T-cell (primary cell): ENCODE measurements at places on chromosomes 3 and 15. TPM values are rescaled to one million over a fixed set of nuclear protein-coding genes. Genes with fewer than 3 reads are reported as not detected.

Gene LIPH
- total RNA-seq: not detected

Gene AGTR1
- not detected for total RNA-seq

DNA sequence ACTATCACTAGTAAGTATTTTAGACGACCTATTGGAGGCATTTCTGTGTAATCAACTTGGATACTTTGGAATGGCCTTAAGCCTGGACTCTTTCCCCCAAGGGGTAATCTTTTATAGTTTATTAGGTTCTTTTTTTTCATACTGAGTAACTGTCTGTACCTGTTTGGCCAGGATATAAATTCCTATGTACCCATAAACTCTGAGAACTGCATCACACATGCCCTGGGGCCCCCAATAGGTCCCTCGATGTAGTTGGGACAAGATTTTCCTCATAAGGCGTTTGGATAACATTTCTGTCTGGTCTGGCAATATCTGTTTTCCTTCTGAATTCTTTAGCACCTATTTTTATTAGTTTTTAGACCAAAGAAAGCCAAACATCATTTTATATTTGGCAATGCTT, 86.4 kb upstream of the WNT7A start:
- DNase-seq: no peak
- H3K4me3 ChIP-seq: no peak overlapping the region
- H3K36me3 ChIP-seq: no peaks in the 10 kb centered on the region
- H3K27ac ChIP-seq: no peak overlapping the region

DNA sequence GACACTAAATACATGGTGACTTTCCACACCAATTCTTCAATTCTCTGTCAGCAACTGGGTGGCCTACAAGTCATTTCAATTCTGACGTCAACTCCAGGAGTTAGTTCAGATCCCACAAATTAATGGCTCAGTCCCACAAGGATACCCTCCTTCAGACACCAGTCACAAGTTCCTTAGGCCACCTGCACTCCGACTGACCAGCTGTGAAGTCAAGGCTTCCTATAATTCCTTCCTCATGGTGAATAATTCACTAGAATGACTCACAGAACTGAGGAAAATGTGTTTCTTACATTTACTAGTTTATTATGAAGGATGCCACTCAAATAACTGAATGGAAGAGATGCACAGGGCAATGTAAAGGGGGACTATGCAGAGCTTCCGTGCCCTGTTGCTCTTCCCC, 6.3 kb upstream of the PIAS1 start:
- peaks cover 18% of the 10 kb centered on the region for H3K27me3 ChIP-seq
- H3K4me1 ChIP-seq: no peaks in the 10 kb centered on the region
- no peak overlapping the region for H3K4me3 ChIP-seq
- no peaks in the 10 kb centered on the region for H3K36me3 ChIP-seq
- no peak overlapping the region for H3K27ac ChIP-seq

GRCh38 chr3:108661699-108662098, 72.2 kb downstream of the DZIP3 start:
- no peak for DNase-seq
- no peak overlapping the region for H3K27ac ChIP-seq
- no peak overlapping the region for H3K4me3 ChIP-seq
- no peaks in the 10 kb centered on the region for H3K27me3 ChIP-seq
- H3K36me3 ChIP-seq: no peaks in the 10 kb centered on the region
